ENCODE measurements at places on chromosomes 7 and 10. TPM values are rescaled to one million over a fixed set of nuclear protein-coding genes. Genes with fewer than 3 reads are reported as not detected.
A peak's percentile ranks its signal among the peaks of the same experiment; 100 is the strongest.

GRCh38 chr10:79492839-79493238 is 19.5 kb upstream of the EIF5AL1 start:
- DNase-seq: no peak

GRCh38 chr7:102389810-102390209 is 6.4 kb upstream of the PRKRIP1 start:
- DNase-seq: no peak

DNA sequence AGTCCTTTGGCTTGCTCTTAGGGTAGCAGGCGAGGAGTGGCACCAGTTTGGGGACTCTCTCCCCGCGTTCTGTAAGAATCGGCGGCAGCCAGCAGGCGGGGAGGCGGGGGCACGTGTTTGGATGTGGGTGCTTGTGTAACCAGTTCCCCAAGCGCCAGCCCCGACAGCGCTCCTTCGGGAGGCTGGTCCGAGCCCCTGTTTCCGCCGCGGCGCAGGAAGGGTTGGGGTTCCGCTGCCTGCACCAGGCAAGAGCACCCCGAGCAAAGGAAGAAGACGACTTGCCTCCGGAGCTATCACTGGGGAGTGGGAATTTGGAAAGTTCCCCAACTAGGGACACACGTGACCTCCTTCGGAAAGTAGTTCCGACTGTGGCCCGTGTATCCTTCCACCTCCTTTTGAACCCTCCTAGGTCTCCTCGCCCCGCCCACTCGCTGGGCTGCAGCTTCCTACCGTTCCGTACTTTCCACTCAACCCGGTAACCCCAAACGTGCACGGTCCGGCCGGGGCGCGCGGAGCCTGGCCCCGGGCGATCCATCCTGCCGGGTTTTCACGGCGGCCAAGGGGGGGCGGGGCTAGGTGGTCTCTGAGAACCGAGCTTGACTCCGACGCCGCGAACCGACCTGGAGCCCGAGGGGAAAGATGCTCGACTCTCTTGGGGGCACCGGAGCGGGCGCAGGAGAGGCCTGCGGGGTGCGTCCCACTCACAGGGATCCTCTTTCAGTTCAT is 1.2 kb downstream of the KLLN start:
- peak; percentile 98 for DNase-seq

- DNase-seq: no peak
Observed at GRCh38 chr7:45236666-45237065, 79.1 kb downstream of the RAMP3 start.

DNA sequence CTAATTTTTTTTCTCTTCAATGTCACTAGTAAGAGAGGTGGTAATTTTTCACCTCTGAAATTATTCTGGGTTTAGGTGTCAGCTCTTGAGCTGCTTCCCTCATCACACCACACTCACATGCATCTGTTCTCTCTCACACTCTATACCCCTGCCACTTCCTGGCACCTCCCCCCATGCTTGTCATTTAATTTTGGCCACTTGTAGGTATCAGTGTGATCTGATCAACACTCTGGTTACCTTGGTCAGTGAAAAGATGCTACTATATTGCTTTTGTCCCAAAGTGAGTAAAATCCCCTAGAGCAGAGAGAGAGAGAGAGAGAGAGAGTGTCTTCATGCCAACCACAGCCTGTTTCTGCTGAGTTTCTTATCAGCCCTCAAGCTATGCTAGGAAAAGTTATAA is 42.5 kb downstream of the STK17A start:
- no peak for DNase-seq

DNA sequence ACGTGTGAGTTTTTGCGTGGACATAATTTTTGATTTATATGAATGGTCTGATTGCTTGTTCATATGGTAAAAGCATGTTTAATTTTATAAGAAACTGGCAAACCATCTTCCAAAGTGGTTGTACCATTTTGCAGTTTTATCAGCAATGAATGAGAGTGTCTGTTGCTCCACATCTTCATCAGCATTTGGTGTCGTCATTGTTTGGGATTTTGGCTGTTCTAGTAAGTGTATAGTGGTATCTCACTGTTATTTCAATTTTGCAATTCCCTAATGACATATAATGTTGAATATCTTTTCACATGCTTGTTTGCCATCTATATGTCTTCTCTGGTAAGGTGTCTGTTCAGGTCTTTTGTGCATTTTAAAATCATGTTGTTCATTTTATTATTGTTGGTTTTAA is 13.2 kb upstream of the PLCE1 start:
- DNase-seq: no peak

GRCh38 chr7:100572281-100572948 is 1.3 kb downstream of the SAP25 start:
- DNase-seq: no peak

DNA sequence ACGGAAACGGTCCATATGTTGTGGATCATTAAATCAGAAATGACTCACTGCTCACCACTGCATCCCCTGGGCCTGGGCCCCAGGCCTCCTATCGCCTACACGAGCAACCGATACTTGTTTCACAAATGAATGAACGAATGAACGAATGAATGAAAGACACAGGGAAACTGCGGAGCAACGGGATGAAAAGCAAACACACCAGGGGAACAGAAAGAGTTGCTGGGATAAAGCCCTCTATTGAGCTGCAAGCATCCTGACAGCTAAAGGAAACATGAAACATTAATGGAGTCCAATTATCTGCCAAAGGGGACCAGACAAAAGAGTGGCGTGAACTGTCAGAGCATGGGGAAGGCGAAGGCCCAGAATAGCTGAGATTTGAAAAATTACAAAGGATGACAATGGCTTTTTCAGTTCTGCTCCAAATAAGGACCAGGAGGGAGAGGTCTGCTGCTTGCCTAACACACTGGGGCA is 92.1 kb downstream of the GRB10 start:
- no peak for DNase-seq

DNA sequence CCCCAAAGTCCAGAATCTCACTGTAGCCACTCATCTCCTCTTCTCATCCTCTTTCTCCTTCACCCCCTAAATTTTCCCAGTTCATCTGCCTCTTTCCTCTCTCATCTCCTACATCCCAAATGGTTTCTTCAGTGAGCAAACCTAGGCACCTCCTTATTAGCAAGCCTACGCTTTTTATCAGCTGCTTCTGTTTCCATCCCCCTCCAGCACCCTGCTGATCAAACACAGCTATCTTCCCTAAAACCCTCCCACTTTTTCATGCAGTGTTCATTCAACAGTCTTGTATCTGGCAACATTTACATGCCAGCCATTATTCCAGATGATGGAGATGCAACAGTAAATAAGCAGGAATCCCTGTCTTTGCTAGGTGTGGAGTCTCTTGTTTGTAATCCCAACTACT is 3.3 kb upstream of the ABRAXAS2 start:
- no peak for DNase-seq

GRCh38 chr7:35249537-35249907 is 4.4 kb downstream of the TBX20 start:
- DNase-seq: no peak

- DNase-seq: no peak
Observed at GRCh38 chr7:69439636-69440325, 158.5 kb upstream of the AUTS2 start.

- no peak for DNase-seq
Observed at GRCh38 chr10:98328640-98329039, 60.6 kb upstream of the LOXL4 start.

- peak; percentile 73 for DNase-seq
Observed at GRCh38 chr10:22133749-22134624, 83.8 kb downstream of the EBLN1 start.

DNA sequence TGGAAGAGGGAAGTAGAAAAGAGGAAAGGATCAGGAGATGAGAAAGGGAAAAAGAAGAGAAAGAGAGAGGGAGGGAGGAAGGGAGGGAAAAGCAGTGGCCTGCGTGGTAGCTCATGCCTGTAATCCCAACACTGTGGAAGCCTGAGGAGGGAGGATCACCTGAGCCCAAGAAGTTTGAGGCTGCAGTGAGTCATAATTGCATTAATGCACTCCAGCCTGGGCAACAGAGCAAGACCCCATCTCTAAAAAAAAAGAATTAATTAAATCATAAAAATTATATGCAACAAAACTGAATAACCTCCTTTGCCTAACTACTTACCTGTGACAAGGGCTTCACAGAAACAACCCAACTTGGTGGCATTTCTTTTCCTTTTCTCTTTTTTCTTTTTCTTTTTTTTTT is 107.9 kb upstream of the SFMBT2 start:
- DNase-seq: no peak

DNA sequence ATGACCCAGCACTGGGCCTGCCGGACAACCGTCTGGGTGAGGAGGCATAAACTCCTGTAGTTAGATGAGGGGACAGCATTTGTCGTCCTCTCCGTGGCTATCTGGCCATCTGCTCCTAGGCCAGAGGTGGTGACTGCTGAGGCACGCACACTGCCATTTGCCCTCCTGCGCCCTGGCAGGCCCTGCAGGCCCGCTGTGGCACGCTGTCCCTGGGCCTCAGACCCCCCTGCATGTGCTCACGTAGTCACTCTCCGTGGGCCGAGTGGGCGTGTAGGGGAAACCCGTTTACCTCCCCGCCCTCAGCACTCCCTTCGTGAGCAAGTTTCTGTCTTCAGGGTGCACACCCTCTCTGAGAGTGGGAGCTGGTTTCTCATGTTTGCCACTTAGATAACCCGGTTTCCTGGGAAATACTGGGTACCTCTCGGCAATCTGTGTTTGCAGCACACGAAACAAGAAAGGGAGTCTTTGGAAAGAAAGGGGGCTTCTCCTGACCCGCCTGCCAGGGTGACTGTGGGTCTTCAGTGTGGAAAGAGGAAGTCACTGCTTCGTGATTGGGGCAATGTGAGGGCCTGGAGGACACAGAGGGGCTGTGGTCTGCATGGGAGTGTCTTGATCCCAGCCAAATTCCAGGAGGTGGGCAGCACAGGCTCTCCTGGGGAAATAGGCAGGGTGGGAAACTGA is 10.8 kb downstream of the ADAMTS14 start:
- DNase-seq: no peak

GRCh38 chr10:124285587-124286527 is 132.9 kb downstream of the OAT start:
- no peak for DNase-seq

GRCh38 chr10:11335167-11335652 is 276.2 kb downstream of the USP6NL start:
- no peak for DNase-seq

GRCh38 chr10:43952760-43953159 is 304.1 kb upstream of the ZNF32 start:
- DNase-seq: no peak

DNA sequence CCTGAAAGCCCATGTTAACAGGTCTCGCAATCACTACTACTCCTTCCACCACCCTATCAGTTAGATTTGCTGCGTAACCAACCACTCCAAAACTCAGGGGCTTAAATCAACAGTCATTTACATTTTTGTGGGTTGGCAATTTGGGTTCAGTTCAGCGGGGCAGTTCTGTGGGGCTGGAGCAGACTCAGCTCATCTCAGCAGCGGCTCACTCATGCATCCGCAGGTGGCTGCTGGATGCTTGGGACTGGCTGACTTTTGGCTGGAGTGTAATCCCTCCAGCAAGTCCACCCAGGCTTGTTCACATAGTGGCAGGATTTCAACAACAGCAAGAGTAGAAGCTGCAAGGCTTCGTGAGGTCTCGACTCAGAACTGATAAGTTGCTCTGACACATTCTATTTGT is 79.2 kb downstream of the NEUROD6 start:
- no peak for DNase-seq

DNA sequence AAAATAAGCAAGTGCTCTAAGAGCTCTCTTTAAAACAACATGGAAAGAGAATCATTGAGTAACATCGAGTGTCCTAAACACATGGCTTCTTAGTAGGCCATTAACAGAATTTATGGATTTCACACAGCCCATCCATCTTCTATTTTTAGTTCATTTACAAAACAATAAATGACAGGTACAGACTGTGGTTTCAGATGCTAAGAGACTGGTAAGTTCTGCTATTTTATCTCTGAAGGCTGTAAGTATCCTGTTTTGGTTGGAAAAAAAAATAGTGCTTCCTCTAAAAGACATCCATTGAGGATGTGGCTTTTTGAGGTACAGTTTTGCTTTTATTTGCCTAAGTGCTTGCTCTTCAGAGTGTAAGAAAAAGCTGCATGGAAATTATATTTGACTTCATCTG is 27.4 kb upstream of the GNAI1 start:
- no peak for DNase-seq

DNA sequence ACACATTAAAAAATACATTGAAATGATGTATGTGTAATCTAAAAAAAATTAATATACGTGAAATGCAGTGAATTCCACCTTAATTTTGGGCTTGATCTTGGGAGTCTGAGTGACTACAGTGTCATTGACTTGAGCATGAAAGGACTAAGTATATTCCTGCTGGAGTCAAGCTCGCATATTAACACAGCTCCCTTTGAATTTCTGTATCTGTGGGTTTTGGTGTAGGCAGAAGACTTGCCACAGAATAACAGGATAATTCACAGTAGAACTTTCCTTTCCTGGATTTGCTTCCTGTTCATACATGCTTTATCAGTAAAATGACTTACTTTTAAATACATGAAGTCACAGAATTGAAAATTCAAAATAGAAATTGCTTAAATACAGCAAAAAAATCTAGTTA is 55.3 kb downstream of the PPP1R9A start:
- DNase-seq: no peak

- DNase-seq: peak; percentile 66
Observed at GRCh38 chr10:51700228-51700817, 928 bp upstream of the CSTF2T start.

DNA sequence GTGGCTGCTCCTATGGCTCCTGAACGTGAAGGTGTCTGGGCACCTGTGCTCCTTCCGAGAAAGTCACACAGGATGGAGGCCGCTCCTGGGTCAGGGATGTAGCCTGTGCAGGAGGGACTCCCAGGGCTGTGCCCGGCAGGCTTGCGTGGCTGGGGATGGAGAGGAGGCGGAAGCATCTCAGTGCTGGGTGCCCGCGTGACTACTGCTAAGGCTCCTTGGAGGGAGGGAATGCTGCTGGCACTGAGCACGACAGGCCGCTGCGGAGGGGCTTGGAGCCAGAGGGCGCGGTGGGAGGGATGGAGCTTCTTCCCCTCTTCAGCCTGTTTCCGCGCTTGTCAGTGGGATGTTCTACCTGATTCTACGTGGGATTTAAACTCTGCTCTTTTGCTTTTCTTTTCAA is 35.0 kb downstream of the ADCY1 start:
- DNase-seq: no peak

DNA sequence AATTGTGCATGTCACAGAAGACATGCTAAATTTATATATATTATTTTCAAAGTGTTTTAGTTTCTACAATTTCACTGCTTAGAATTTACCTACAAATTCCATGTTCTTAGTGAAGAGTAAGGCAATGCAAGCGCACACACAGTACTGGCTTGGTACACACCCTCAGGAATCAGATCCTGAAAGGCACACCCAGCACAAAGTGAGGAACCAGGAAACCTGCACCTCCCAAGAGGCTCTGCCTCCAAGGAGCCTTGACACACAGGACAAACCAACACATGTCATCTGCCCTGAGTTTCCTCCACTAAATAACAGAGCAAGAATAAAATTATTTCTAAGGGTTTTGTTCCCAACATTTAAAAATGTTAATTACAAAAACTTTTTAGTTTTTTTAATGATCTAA is 156.2 kb downstream of the PARD3 start:
- no peak for DNase-seq

- DNase-seq: no peak
Observed at GRCh38 chr10:12165999-12166775, 29.5 kb downstream of the NUDT5 start.

- DNase-seq: no peak
Observed at GRCh38 chr10:129825221-129825620, 138.9 kb downstream of the EBF3 start.

- DNase-seq: no peak
Observed at GRCh38 chr10:132476146-132477065, 61.2 kb upstream of the INPP5A start.

The NPTX2 gene
- 3.7 TPM for polyA plus RNA-seq

The GJD4 gene
- 0.13 TPM for polyA plus RNA-seq

The OPALIN gene
- not detected for polyA plus RNA-seq

The LEP gene
- 0.53 TPM for polyA plus RNA-seq

The MYOF gene
- 29.2 TPM for polyA plus RNA-seq

The ZC3HAV1L gene
- 29.3 TPM for polyA plus RNA-seq

The LRRN3 gene
- 4.3 TPM for polyA plus RNA-seq

The NUTM2B gene
- 2.0 TPM for polyA plus RNA-seq

Data from left kidney (tissue), 8 donors.